ENCODE measurements at places on chromosomes 12 and 14.

DNA sequence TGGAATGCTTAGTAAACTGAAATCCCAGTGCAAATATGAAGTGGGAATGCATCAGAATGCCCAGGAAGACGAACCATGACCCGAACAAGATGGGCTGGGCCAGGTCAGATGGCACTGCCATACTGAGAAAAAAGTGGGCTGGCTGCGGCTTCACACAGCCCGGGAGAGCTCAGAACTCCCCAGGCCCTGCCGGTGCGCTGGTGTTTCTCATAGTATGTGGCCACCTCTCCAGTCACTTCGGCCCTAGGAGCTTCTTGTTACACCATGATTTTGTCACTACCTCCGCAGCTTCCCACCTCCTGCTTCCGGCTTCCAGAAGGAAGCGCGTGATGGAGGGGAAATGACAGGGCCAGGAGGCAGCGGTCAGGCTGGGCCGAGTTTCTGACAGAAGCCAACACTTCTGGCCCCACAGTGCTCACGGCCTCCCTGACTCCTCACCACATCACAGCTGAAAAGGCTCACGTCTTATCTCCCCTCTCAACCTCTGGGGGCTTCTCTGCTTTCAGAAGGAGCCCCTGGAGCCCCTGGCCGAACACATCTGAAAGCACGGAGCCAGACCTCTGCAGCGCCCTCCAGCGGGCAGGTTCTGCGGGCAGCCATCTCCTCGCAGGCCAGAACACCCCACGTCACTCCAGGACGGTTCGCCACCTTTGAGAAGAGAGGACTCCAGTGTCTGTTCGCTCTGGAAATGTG lies 30.7 kb downstream of the DAD1 start:
- no peak for DNase-seq

DNA sequence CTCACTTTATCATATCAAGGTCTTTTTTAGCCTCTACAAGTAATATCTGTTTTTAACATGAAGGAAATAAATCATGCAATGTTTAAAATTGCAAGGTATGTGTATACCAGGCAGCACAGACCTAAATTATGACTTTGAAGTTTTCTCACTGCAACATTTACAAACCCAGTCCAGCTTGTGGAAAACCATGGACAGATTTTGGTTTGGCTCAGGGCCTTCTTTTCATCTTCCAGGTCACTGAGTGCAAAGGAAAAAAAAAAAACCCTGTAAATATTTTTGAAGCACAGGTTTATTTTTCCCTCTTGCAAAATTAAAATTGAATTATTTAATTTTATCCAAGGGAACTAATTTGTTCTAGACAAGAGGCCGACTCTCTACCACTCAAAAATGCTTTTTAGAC lies 13.8 kb downstream of the MGP start:
- no peak for DNase-seq

- DNase-seq = no peak
Measured at GRCh38 chr12:123062681-123063486, 82.4 kb downstream of the ARL6IP4 start.

- DNase-seq = peak; percentile 65
Measured at GRCh38 chr12:56013482-56013881, 7.4 kb upstream of the IKZF4 start.

GRCh38 chr12:63068857-63069442 lies 82.1 kb downstream of the AVPR1A start:
- no peak for DNase-seq

GRCh38 chr14:58846682-58847465 lies 209.1 kb downstream of the DACT1 start:
- no peak for DNase-seq

DNA sequence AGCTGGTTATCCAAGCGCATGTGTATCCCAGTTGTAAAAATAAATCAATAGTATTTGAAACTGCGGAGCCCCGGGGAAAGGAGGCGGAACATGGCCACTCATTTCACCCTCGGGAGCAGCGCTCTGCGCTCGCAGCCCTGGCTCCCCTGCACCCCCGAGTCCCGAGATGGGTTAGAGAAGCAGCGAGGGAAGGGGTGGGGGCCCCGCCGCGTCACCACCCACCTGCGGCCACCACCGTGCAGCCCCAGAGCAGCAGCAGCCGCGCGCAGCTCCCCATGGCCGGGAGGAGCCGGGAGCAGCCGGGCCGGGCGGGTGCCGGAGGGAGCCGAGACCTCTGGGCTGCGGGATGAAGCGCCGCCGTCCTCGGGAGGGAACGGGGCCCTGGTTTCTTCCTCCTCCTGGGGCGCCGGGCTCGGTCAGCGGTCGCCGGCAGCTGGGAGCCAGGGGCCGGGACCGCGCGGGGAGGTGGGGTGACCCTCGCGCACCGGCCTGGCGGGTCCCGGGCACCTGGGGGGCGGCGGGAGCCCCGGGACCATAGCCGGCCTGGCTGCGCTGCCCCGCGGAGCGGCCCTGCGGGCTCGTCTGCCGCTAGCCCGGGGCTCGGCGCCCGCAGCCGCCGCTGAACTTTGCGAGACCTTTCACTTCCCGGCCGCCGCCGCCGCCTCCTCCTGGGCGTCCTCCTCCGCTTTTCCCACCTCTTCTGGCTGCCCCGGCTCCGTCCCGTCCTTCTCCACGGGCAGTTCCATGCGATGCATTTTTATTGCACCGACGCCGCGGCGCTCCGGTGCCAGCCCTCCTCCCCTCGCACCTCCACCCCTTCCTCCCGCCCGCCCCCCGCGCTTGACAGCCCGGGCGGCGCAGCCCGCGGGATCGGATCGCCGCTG lies at the start of gene NTN4:
TSS of gene NTN4 (minus strand) at position 732 of the 884 bp plus-strand sequence. CDS start at position 277, 455 bp downstream.
- peak; percentile 17 for DNase-seq

- no peak for DNase-seq
Measured at GRCh38 chr14:67556671-67557070, 23.6 kb downstream of the PLEKHH1 start.

DNA sequence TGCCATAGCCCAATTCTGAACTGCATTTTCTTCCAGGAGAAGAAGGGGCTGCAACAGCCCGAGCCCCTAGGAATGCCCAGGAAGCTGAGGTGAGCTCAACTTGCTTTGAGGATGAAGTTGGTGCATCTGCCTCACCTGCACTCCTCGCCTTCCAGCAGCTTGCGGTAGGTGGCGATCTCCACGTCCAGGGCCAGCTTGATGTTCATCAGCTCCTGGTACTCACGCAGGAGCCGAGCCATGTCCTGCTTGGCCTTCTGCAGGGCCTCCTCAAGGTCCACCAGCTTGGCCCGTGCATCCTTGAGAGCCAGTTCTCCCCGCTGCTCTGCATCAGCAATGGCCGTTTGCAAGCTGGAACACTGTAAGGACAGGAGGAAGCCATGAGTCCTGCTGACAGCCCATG lies 6.0 kb downstream of the KRT75 start:
- no peak for DNase-seq

- no peak for DNase-seq
Measured at GRCh38 chr12:67035121-67035520, 234.0 kb upstream of the CAND1 start.

DNA sequence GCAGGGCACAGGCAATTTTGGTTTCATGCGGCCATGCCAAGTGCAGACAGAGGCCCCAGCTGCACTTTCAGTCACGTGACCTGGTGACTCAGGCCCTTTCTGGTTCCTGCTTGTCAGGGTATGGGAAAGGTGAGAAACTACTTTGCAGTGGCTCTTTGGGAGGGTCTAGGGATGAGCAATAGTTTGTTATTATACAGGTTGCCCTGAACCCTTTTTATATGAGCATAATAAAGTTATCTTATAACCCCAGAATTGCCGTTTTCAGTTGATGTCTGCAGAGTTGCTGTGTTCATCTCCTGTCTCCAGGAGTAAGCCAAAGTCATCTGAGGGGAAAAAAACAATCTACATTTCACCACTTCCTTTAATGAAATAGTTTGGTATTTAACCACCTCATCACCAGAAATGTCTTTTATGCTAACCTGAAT lies 30.9 kb upstream of the EMP1 start:
- no peak for DNase-seq

GRCh38 chr12:70242695-70243509 lies at the start of gene CNOT2:
Gene CNOT2 (plus strand): TSS chr12:70243433. CDS start chr12:70278227, 34,794 bp downstream.
- peak; percentile 79 for DNase-seq

DNA sequence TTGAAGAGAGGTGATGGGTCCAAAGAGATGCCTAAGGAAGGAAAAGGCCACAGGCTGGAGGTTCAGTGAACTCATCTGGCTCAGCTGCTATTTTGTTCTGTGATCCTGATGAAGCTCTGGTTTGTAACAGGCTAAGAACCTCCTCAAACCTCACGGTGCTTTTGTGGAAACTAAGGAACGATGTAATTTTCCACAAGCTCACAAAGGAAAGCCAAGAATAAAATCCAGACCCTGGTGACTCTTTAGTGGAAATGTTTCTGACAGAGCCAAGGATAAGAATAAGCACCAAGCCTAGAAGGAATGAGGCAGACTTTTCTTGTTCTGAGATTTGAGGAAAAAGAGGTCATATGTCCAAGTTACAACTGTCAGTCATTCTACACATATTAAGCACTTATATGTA lies 93.6 kb downstream of the SLC24A4 start:
- DNase-seq = no peak

DNA sequence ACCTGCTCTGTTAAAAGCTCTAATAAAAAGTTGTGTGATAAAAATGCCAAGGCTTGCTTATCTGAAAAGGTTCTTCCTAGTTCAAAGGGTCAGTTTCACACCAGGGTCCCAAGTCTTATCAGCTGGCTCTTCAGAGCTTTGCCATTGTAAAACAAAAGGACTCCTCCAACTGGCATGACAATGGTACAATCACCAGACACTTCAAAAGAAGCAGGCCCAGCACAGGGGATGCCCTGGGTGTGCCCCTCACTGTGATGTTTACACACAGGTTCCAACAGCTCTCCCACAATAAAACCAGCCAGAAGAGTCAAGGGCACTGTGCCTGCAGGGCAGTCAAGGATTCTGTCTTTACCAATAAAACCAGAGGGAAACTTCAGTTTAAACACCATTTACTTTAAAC lies 78.7 kb downstream of the PRICKLE1 start:
- no peak for DNase-seq

DNA sequence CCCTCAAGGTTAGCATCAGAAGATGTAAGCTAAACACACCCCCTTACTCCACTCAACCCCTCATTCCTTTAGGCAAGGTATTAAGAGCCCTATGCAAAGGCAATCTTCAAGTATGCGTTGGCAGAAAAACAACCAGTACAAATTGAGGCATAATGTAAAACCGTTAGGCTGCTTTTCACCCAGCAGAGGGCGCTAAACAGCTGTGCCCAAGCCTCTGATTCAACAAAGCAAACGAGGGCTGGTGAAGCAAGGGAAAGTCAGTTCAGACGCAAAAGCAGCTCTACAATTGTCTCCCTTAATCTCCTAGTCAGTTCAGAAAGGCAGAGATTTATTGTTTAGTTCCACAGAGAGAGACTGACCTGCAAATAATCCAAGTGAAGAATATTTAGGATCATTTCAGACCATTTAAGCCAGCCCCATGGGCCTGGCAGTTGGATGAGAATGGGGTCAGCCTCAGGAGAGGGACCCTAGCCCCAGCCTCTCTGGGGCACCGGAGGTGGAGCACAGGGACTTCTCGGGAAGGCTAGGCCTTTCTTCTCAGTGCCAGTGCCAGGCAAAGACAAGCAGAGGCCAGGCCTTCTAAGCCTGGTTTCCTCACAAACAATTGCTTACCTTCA lies 23.5 kb downstream of the DCAF5 start:
- DNase-seq = peak; percentile 63

- no peak for DNase-seq
Measured at GRCh38 chr12:51082561-51083125, 753 bp downstream of the CSRNP2 start.

DNA sequence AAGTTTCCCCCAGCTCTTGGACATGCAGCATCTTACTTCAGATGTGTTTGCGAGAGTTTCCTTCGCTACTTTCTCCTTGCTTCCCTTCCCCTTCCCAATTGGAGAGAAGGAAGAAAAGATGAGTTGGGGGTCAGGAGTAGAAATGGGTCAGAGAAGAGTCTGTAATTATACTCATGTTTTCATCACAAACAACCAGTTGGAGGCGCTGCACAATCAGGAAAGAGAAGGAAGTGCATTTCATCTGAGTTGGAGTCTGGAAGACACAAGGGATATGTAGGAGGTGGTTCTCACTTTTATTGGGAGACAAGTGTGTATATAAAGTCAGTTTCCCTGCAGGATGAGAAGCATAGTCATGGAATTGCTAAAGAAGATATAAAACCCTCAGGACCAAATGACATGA lies 31.3 kb upstream of the VSX2 start:
- DNase-seq = no peak

- DNase-seq = no peak
Measured at GRCh38 chr14:100345711-100346110, 22.6 kb downstream of the SLC25A47 start.

DNA sequence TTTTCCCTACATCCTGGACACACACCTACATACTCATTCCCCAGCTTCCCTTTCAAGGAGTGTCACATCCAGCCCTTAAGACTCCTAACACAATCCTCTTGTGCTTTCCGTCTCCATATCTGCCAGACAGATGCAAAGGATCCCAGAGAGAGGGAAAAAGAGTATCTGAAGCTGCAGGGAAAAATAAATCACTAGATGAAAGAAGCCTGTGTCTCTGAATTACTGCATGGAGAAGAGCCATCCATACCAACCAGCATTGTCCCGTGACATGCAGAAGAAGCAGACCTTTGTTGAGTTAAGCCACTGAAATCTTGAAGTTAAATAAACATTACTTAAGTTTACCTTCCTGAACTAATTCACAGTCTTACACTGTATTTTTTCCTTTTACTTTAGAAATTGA lies 54.6 kb downstream of the GTF2A1 start:
- DNase-seq = no peak

- DNase-seq = no peak
Measured at GRCh38 chr12:46946137-46946536, 120.3 kb upstream of the SLC38A4 start.

DNA sequence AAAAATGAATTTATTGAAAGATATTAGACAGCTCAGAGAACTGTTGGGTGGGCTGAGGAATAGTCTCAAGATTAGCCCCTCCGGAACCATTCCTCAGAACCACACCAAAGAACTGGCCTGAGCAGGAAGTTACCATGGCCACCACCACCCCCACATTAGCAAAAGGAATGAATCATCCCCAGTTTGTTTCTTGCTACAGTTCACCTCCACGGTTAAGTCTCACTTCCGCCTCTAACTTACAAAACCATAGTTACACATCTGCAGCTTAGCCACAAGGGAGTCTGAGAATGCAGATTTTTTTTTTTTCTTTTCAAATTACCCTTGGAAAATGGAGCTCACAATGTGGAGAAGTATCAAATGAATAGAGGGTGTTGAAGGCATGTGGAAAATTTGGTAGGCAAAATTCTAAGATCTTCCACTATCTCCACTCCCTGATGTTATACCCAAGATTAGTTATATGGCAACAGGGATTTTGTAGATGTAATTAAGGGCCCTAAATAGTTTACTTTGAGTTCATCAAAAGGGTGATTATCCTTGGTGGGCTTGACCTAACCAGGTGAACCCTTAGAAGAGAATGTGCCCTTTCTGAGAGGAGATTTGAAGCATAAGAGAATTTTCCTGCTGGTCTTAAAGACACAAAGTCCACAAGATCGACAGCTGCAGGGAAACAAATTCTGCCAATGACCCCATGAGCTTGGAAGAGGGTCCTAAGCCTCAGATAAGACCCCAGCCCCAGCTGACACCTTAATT lies 129.8 kb upstream of the KRR1 start:
- DNase-seq = no peak
